Activated T-helper 1 cell treated with anti-CD3 and anti-CD28 coated beads, Interleukin-2, amount 50 U/mL, for 16 hours (primary cell): ENCODE measurements at places on chromosomes 13 and 19.

GRCh38 chr19:45767410-45767880 is 1.6 kb downstream of the SIX5 start:
- no peak for DNase-seq

DNA sequence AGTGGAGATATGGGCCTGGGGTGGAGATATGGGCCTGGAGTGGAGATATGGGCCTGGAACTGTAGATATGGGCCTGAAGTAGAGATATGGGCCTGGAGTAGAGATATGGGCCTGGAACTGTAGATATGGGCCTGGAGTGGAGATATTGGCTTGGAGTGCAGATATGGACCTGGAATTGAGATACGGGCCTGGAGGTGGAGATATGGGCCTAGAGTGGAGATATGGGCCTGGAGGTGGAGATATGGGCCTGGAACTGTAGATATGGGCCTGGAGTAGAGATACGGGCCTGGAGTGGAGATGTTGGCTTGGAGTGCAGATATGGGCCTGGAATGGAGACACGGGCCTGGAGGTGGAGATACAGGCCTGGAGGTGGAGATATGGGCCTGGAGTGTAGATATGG is 402 bp downstream of the KIR3DL3 start:
- no peak for DNase-seq

DNA sequence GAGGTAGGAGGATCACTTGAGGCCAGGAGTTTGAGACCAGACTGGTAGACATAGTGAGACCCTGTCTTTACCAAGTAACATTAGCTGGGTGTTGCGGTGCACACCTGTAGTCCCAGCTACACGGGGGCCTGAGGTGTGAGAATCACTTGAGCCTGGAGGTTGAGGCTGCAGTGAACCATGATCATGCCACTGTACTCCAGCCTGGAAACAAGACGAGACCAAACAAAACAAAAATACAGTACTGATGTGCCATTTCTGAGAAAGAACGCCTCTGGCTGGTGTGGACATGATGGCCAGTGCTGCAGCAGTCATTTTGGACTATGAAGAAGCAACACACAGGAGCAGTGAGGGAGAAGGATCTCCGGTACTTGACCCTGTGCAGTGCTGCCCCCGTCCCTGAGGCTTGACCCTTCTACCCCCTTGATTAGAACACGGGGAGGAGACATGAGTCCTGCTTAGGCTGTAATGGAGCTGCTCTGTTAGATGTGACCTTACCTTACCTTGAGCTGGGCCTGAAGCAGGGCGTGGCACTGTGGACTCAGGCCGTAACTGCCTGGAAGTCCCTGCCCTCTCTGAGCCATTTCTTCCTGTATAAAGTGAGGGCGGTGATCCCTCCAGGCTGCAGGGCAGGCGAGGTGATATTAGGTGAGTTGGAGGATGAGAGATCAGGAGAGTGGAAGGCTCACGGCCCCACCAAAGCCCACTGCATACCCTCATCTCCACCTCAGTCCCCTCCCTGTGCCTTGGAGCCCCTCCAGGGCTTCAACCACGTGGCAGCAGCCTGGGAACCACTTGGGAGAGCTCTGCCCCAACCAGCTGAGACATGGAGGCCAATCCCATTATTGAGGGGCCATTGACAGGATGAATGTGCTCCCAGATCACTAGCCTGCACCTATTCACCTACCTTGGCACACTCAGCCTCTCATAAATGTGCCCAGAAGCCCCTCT is 5.9 kb downstream of the RPL18A start:
- no peak for DNase-seq

DNA sequence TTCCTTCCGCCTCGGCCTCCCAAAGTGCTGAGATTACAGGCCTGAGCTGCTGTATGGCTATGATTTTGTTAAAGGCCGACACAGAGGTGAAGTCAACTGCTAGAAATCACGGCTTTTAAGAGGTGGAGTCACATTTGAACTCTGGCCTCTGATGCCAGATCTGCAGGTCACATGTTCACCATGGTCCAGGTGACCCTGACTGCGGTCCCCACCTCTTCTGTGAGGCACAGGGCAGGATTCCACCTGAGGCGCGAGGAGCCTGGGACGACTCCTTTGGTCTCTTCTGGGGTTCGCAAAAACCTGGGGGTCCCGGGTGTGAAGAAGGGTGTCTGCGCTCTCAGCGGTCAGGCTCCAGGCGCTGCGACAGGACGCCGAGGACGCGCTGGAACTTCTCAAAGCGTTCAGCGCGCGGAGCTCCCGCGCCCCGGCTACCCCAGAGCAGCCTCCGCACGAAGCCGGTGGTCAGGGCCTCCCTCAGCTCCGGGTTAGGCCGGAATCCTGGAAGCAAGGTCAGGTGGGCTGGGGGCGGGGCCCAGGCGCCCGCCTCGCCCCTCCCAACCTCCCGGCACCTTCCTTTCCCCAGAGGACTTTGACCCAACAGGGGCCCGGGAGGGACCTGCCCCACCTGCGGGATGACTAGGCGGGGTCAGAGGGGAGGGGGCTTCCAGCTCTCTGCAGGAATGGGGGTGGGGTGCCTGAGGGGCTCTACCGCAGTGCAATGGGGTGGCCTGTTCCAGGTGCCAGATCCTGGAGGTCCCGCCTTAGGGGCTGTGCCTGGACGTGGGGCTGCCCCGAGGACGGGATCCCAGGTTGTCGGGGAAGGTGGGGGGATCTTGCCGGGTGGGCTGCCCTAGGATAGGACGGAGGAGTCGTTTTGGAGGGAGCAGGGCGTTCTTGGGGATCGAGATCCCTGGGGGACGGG is 13.0 kb downstream of the TRIP10 start:
- no peak for DNase-seq

- DNase-seq, result no peak
These were observed 21.8 kb downstream of the MCF2L start for GRCh38 chr13:112990783-112991182.

DNA sequence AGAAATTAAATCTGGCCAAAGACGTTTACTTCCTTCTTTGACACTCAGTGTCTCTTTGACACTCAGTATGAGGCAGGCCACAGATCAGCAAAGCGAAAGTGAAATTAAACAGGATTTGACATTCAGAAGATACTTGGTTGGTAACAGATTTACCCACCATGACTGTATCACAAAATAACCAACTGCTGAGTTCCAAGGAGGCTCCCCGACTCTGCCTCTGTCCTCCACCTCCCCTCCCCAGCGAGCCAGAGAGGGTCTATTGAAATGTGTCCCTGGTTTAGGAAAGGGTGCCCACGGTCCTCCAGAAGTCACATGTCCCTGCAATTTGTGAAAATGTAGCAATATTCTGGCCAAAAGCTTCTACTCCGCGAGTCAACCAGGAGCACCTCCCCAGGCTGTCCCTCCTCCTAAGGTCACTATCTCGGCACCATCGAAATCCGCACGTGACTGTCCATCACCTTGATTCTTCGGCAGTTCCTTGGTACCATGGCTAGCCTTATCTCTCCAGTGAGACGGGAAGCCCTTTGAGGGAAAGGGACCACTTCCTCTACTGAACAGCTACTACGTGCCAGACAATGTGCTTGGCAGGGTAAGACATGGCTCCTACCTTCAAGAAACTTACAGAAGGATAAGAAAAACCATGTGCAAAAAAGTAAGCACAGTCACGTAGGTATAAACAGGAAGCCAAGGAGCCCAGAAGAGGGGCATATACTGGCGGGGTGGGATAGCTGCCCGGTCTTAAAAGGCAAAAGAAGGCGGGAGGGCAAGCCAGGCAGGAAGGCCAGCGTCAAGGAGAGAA is 1.5 kb downstream of the N4BP2L1 start:
- no peak for DNase-seq

DNA sequence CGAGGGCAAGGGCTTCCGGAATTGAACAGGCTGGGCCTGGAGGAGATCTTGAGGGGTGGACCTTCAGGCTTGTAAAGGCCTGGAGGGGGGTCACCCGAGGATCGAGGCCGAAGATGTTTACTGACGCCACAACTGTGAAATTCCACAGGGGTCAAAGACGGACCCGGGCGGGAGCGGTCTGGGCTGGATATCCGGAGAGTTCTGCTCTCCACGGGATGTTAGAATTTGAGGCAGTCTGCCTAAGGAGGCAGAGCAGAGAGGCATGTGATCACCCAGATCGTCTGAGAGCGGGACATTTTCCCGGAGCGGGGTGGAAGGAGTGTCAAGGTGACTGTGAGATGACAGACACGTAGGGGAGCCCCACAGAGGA is 13.2 kb downstream of the KLHL26 start:
- no peak for DNase-seq

DNA sequence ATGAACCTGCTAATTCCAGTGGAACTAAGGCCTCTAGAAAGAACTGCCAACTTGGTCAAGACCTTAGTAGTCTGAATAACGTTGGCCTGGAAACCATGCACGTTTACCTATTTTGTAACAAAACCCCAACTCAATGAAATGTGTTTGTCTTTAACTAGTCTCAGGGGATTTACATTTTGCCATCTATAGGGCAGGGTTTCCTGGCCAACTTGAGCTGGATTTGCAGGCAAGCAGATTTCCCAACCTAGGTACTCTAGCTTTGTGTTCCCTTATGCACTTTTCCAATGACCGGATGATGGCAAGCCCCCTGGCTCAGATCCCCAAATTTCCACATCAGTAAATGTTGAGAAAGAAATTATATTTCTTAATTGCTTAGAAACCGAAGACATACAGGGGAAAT is 114.5 kb downstream of the IRS2 start:
- DNase-seq, result no peak

DNA sequence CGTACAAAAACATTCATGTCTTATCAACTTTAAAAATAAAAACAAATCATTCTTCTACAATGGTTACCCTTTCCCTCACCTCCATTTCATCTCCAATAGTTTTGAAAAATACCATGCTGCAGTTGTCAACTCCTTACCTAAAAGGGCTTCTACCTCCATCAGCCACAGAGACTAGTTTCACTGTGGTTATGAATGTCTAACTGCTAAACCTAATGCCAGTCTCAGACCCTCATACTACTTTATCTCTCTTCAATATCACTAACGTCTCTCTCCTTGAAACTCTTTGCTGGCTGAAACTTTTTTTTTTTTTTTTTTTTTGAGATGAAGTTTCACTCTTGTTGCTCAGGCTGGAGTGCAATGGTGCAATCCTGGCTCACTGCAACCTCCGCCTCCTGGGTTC is 27.1 kb downstream of the LNX2 start:
- DNase-seq, result no peak

- DNase-seq, result no peak
These were observed 250.9 kb downstream of the DLEU7 start for GRCh38 chr13:50592412-50593155.

DNA sequence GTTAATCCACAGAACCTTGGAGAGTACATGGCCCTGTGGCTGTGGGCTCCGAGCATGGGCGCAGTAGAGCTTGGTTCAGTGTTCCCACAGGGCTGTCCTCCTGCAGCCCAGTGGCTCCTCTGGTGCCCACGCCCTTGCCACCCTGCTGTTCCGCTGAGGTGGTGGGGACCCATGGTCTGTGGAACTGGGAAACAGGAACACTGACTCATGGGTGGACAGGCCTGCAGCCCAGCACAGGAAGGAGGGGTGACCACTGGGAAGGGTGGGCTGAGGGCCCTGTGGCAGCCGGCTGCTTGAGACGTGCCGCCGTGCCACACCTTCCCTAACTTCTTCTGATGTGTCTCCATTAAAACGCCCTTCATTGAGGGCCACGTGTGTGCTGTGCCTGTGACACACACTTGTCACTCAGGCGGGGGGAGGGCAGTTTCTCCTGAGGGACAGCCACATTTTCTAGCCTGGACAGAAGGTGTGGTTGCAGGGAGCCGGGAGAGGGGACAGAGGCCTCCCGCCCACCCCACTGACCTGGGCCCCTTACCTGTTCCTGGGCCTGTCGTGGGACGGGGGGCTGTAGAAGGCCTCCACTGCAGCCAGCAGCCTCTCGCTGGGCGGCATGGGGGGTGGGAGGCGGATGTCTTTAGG is 21.1 kb downstream of the CHERP start:
- no peak for DNase-seq

DNA sequence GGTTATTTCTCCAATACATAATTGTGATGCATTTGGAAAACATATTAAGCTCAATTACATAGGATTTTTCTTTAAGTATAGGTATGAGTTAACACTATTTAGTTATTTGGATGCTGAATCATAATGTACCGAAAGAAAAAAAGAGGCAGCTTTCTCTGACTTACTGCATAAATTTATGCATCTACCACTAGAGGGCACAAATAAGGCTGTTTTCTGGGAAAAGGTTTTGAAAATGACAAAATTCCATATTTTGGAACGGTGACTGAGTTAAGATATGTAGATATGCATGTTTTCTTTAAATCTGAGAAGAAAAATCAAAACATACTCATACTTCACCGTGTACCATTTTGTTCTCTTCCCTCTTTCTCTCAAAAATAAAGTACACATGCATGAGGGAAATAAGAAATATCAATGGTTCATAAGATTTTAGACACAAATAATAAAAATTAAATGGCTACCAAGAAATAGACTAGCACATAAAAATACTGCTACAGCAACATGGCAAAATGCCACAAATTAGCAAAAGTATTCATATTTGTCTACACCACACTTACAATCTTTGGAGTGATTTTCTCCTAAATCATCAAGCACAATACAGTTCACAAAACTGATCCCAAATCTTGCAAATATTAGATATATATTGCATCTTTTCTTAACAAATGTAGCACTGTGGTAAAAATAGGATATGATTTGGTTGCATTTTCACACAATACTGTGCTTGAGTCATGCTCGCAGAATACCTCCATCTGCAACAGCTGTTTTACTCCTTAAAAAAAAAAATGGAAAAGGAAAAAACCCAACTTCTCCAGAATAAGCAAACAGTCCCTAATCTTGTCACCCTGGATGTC is 260.0 kb downstream of the FGF14 start:
- DNase-seq, result no peak

DNA sequence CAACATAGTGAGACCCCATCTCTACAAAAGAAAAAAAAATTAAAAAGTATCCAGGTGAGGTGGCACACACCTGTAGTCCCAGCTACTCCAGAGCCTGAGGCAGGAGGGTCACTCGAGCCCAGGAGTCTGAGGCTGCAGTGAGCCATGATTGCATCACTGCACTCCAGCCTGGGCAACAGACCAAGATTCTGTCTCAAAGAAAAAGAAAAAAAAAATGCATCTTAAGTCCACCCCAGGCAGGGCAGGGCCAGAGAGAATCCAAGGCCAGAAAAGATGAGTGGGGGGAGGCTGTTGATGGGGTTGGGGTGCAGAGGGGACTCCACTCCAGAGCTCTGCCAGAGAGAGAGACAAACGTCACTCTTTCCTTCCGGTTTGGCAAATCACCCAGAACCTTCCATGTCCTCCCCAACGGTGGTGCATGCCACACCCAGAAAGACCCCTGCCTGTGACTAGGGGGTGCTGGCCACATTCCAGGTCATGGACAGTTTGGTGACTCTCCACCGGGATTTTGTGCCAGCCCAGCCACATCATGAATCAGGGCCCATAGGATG is 431 bp downstream of the FUT3 start:
- DNase-seq, result no peak

GRCh38 chr19:5094768-5095567 is 126.1 kb downstream of the KDM4B start:
- DNase-seq, result no peak

- DNase-seq, result no peak
These were observed 51.4 kb upstream of the SGCG start for GRCh38 chr13:23129331-23129730.

- no peak for DNase-seq
These were observed 495.5 kb downstream of the FOXO1 start for GRCh38 chr13:40170982-40171381.
